ENCODE measurements at places on chromosomes 1 and 21.

- DNase-seq = no peak
These were observed 50.0 kb downstream of the BEND5 start for GRCh38 chr1:48726557-48727215.

DNA sequence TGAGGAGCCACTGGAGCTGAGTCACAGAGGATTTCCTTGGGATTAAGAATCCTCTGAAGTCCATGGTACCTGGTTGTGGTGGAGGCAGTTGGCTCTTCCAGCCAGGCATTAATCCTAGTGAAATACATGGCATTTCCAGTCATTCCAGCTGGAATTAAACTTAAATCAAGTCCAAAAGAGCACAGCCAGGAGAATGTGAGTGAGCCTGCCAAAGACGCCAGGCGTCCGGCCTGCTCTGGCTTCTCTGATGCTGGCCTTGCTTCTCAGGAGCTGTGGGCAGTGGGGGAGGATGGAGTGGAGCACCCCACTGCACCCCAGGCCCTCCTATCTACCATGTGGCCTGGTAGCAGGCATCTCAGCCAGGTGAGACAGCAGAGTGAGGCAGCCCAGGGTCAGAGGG, 23.4 kb upstream of the TENT5C start:
- DNase-seq = no peak

- DNase-seq = no peak
These were observed 11.5 kb downstream of the ATP2B4 start for GRCh38 chr1:203638103-203638475.

DNA sequence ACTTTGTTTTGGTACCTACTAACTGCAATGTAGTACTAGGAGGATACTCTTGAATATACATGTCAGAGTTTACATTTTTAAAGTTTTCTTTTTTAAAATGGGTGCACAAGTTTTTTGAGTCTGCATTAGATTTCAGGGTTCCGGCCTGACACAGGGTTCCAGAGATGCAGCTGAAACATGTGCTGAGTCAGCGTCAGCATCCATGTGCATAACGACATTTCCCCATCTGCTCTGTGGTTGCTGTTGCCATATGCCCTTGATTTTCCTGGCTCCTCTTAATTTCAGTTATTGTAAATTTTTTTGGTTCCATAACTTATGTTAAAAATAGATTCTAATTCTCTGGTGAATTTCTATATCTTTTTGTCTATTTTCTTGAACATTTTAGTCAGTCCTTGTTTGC, 12.3 kb upstream of the METTL13 start:
- DNase-seq = no peak

- no peak for DNase-seq
These were observed 189.9 kb downstream of the APP start for GRCh38 chr21:25980710-25981109.

GRCh38 chr1:22330092-22330759, 121.4 kb upstream of the ZBTB40 start:
- DNase-seq = no peak

GRCh38 chr1:46452931-46453325, 36.7 kb upstream of the DMBX1 start:
- no peak for DNase-seq

- DNase-seq = peak; percentile 14
These were observed 111.0 kb downstream of the ACTL8 start for GRCh38 chr1:17865912-17866739.

DNA sequence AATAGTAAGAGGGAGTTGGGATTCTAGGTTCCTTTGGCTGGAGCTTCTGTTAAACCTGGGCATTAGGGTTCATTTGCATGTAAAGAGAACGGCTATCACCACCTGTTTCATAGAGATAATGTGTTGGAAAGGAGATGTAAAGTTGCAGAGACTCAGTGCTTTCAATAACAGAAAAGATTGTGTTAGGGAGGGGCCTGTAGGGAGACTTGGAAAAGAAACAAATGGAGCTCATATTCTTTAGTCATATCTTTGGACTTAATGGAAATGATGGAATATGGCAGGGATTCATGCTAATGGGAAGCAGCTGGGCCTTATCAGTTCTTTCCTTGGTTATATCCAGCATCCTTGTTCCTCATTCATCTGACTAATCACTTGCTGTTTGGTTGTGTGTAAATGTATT, 144.9 kb downstream of the CD247 start:
- no peak for DNase-seq

DNA sequence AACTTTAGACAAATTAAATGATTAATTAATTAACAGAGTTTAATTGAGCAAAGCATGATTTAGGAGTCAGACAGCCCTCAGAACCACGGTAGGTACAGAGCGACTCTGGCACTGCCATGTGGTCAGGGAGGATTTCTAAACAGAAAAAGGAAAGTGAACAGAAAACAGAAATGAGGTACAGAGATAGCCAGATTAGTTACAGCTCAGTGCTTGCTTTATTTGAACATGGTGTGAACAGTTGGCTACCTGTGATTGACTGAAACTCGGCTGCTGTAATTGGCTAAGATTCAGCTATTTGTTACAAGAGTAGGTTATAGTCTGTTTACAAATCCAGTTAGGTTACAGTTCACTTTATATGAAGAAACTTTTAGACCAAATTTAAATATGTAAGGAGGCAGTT, 163.0 kb upstream of the TNR start:
- DNase-seq = no peak

DNA sequence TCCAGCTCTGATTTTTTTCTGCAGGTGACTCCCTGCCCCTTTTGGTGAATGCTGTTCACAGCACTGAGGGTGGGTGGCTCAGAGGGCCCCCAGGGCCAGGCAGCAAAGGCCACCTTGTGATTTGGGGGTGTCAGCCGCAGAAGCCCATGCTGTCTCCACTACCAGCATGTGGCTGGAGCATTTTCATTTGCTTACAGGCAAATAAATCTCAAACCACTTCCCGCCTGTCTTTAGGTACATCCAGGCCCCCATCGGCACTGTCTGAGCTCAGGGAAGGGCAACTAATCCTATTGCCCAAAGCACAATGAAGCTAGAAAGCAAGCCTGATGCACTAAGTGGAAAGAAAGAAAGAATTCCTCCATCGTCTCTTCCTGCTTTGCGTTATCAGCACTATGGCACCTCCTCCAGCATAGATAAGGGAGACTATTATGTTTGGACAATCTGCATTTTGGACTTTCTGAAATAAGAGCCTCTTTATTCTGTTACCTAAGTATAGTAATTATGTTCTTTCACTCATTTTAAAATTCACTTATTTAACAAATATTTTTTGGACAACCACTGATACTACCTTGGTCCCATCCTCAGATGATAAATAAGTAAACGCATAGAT, 100.5 kb upstream of the TLR5 start:
- DNase-seq = no peak

- no peak for DNase-seq
These were observed 40.7 kb downstream of the MAN1C1 start for GRCh38 chr1:25657121-25657882.

All from NCI-H460 (cell line).